ENCODE measurements at places on chromosomes 1 and 21. TPM values are rescaled to one million over a fixed set of nuclear protein-coding genes. Genes with fewer than 3 reads are reported as not detected.

- peak overlapping the region; percentile 85 for H3K4me3 ChIP-seq
- peak overlapping the region; percentile 91 for H3K27ac ChIP-seq
- H3K4me1 ChIP-seq, result peaks cover 34% of the 10 kb centered on the region
- H3K27me3 ChIP-seq, result no peaks in the 10 kb centered on the region
- H3K36me3 ChIP-seq, result no peaks in the 10 kb centered on the region
Measured at GRCh38 chr1:54542962-54543539, 5.0 kb upstream of the ACOT11 start.

GRCh38 chr1:227489572-227489971 is 73.8 kb upstream of the ZNF678 start:
- H3K4me3 ChIP-seq, result no peak overlapping the region
- no peak for DNase-seq
- H3K27ac ChIP-seq, result no peak overlapping the region
- no peaks in the 10 kb centered on the region for H3K4me1 ChIP-seq
- H3K36me3 ChIP-seq, result no peaks in the 10 kb centered on the region
- H3K27me3 ChIP-seq, result peaks cover 10% of the 10 kb centered on the region

DNA sequence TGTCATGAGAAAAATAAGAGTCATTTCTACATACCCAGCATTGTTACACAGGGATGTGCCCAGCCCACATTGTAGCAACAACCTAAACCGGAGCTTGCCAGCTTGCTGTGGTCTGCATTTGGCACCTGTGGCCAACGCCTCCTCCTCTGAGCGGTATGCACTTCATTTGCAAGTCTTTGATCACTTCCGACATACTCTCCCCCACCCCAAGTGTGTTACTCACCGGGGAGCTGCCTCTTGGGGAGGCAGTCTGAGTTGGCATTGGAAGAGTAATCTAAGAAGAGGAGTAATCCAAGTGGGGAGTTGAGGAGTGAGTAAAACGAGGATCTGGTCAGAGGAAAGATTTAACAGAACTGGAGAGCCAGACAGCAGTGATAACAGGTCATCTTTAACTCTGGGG is 3.8 kb downstream of the BCL9 start:
- peaks cover 11% of the 10 kb centered on the region for H3K27me3 ChIP-seq
- DNase-seq, result peak; percentile 15
- H3K4me1 ChIP-seq, result peaks cover 6% of the 10 kb centered on the region

The GABPA gene
- 20.1 TPM for total RNA-seq

GRCh38 chr1:153375511-153375910 is at the start of gene S100A12:
Gene S100A12 (minus strand): TSS chr1:153375621. CDS start chr1:153374592, 1,029 bp downstream.
- no peak within 1 kb of the TSS for H3K4me3 ChIP-seq
- H3K4me1 ChIP-seq, result peaks cover 11% of the 10 kb centered on the region
- no peaks in the 10 kb centered on the region for H3K36me3 ChIP-seq
- peak; percentile 82 for DNase-seq
- H3K27me3 ChIP-seq, result peaks cover 32% of the 10 kb centered on the region

DNA sequence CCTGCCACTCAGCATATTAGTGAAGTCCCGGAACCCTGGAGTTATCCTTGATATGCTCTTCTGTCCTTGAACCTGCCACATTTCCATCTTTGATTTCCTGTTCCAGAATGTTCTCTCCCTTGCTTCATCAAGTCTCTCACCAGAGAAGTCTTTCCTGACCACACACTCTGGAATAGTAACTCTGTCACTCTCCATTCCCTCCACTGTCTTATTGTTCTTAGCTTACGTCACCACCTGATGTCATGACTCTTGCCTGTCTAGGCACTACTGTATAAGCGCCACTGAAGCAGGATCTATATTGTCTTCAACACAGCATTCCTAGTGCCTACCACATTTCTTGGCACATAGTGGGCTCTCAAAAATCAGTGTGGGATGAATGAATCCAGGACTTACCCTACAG is 65.4 kb upstream of the SMYD2 start:
- H3K27me3 ChIP-seq, result peaks cover 16% of the 10 kb centered on the region
- H3K27ac ChIP-seq, result no peak overlapping the region
- DNase-seq, result no peak
- peaks cover 25% of the 10 kb centered on the region for H3K4me1 ChIP-seq
- no peak overlapping the region for H3K4me3 ChIP-seq

The LCE3D gene
- not detected for total RNA-seq

DNA sequence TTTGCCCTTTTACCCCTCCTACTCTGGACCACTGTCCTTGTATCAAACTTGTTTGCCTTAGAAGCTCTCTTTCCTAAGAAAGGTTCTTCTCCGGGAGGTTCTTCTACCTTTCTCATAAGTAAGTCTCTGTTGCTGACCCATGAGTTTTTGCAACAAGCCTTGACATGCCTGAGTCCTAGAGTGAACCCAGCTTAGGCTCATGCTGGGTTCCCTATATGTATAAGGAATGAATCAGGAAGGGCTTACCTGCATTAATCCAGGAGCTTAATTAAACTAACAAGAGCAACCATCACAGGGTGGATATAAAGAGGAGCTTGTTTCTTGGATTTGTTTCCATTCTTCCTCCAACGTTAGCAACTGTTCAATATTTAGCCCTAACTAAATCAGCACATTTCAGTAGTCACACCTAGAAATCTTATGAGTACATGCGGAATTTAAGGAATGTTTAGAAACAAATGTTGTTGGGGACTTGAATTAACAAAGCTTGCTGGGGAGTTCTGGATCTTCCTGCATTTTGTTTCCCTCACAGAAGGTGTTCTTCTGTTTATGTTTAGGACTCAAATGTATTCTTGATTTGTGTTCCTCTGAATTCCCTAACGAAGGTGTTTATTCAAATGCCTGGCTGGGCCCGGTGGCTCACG is 64.3 kb upstream of the RAB3GAP2 start:
- no peaks in the 10 kb centered on the region for H3K36me3 ChIP-seq
- DNase-seq, result no peak
- peaks cover 5% of the 10 kb centered on the region for H3K4me1 ChIP-seq
- H3K27ac ChIP-seq, result no peak overlapping the region
- no peak overlapping the region for H3K4me3 ChIP-seq

The ELAVL4 gene
- not detected for total RNA-seq

DNA sequence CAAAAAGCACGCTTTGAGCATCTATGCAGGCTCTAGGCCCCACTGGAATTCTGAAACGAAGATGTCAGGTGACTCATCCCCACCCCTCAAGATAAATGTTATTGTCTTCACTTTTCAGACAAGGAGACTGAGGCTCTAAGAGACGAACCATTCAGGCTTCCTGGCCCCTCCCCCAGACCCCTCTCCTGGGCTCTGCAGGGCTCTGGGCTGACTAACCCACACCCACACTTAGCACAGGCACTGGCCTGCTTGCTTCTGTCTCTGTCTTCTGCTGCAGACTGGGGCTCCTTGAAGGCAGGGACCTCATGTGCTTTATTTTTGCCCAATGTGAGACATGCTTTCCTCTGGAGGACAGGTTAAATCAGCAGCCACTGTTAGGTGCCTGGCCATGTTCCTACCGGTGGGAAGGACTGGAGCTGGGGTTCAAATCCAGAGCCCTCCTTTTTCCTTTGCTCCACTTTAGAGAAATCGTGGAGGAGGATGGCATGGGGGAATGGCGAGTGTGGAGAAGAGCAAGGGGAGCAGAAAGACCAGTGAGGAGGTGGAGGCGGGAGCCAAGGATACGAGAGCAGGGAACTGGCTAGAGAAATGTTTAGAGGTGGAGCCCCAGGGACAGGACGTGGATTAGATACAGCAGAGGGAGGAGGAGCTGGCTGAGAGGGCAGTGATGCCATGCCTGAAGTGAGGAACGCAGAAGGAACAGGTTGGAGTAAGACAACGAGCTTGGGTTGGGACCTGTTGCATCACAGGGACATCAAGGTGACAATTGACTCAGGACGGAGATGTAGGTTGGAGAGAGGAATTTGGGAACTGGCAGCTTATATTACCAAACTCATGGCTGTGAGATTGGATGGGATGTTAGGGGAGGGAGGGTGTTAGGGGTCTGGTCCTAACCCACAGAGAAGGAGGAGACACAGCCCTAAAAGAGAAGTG is 1.7 kb downstream of the TMEM125 start:
- H3K36me3 ChIP-seq, result no peaks in the 10 kb centered on the region
- peaks cover 21% of the 10 kb centered on the region for H3K4me1 ChIP-seq
- no peak for DNase-seq
- no peak overlapping the region for H3K27ac ChIP-seq
- H3K4me3 ChIP-seq, result no peak overlapping the region

DNA sequence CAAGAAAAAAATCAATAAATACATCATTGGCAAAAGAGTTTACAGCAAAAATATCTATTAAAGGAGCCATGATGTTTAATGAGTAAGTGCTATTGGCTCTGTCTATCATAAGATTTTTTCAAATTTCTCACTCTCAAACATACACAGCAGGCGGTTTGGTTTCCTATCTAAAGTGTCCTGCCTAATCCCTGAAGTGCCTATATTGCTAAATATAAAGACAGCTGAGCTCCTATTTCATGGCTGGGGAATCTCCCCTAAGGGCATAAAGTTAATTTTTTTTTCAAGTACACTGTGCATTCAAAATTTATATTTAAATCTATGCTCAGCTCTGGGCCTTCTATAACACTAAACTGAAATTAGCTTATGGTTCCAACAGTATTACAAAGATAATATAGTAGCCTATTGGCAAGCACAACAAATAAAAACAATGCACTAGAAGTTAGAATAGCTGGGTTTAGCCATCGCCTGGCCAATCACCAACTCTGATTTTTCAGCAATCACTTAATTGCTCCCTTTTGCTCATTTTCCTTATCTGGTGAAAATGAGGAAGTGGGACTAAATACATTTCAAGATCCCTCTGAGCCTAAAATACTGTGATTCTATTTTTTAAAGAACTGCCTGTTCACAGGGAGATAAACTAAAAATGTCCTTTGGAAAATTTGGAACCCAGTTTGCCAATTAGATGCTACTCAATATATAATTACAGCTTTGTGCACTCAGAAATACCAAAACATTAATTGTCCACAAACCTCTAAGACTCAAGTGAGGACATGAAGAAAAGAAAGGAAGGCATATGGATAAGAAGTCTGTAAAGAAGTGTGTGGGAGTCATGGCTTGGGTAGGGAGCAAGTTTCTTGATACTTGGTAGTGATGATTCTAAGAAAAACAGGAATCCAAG is 62.5 kb downstream of the WDR64 start:
- H3K4me3 ChIP-seq, result no peak overlapping the region
- H3K27me3 ChIP-seq, result no peaks in the 10 kb centered on the region
- DNase-seq, result no peak
- peaks cover 31% of the 10 kb centered on the region for H3K4me1 ChIP-seq

- peak within 1 kb of the TSS; percentile 99 for H3K4me3 ChIP-seq
- peaks cover 2% of the 10 kb centered on the region for H3K27me3 ChIP-seq
- peak; percentile 99 for DNase-seq
- H3K4me1 ChIP-seq, result peaks cover 35% of the 10 kb centered on the region
- peak within 1 kb of the TSS; percentile 99 for H3K27ac ChIP-seq
- peaks cover 35% of the 10 kb centered on the region for H3K36me3 ChIP-seq
Measured at GRCh38 chr1:186375152-186375928, at the start of the genes ODR4 and TPR. Gene ODR4 (plus strand): TSS chr1:186375838. CDS start chr1:186379786, 3,948 bp downstream. Gene TPR (minus strand): TSS chr1:186375253. CDS start chr1:186375028, 225 bp downstream.

DNA sequence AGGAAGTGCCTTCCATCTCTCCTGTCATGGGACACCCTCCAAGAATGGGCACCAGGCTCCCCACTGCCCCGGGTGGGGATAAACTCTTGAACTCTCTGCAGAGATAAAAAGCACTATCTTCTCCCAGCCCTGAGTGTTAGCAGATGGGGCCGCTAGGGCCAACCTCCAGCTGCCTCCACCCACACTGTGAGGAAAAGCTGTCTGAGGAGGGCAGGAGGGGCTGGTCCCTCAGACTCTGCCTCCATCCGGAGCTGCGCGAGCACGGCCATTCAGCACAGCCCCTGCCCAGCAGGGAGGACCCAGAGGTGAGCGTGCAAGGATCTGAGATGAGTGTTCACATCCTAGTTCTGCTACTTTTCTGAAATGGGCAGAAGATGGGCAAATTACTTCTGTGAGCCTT is 51.8 kb upstream of the TRABD2B start:
- H3K27me3 ChIP-seq, result peaks cover 1% of the 10 kb centered on the region
- H3K27ac ChIP-seq, result no peak overlapping the region
- no peaks in the 10 kb centered on the region for H3K4me1 ChIP-seq
- H3K4me3 ChIP-seq, result no peak overlapping the region

GRCh38 chr1:27603309-27603680 is 649 bp downstream of the AHDC1 start:
- no peak for DNase-seq
- H3K27me3 ChIP-seq, result peaks cover 2% of the 10 kb centered on the region
- peak overlapping the region; percentile 91 for H3K4me3 ChIP-seq

GRCh38 chr1:48422009-48422408 is 50.0 kb downstream of the SPATA6 start:
- no peak overlapping the region for H3K27ac ChIP-seq
- H3K4me1 ChIP-seq, result no peaks in the 10 kb centered on the region
- no peak overlapping the region for H3K4me3 ChIP-seq
- no peak for DNase-seq
- H3K27me3 ChIP-seq, result no peaks in the 10 kb centered on the region
- no peaks in the 10 kb centered on the region for H3K36me3 ChIP-seq

The PDZK1IP1 gene
- total RNA-seq, result not detected

- no peak overlapping the region for H3K27ac ChIP-seq
- no peaks in the 10 kb centered on the region for H3K36me3 ChIP-seq
- no peak overlapping the region for H3K4me3 ChIP-seq
- H3K4me1 ChIP-seq, result no peaks in the 10 kb centered on the region
- no peaks in the 10 kb centered on the region for H3K27me3 ChIP-seq
Measured at GRCh38 chr1:232352366-232352765, 277.6 kb downstream of the SIPA1L2 start.

DNA sequence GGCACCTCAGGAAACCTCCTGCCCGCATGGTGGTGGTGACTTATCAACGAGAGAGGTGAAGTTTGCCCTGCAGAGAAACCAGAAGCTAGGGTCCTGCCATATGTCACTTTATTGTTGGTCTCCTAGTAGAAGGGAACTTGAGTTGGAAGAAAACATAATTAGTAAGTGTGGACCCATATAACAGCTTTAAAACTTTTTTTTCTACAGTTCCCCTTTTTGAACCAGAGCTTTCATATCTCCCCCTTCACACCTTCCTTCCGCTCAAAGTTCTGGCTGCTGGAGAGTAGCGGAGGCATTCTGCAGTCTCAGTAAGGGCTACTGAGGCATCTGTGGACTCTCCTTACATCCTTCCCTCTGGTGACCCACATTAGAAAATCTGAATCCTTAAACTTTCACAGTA is 48.9 kb downstream of the PHC2 start:
- peaks cover 11% of the 10 kb centered on the region for H3K36me3 ChIP-seq
- H3K27ac ChIP-seq, result peak overlapping the region; percentile 87
- no peak for DNase-seq
- H3K4me3 ChIP-seq, result no peak overlapping the region
- H3K4me1 ChIP-seq, result peaks cover 68% of the 10 kb centered on the region
- H3K27me3 ChIP-seq, result no peaks in the 10 kb centered on the region

DNA sequence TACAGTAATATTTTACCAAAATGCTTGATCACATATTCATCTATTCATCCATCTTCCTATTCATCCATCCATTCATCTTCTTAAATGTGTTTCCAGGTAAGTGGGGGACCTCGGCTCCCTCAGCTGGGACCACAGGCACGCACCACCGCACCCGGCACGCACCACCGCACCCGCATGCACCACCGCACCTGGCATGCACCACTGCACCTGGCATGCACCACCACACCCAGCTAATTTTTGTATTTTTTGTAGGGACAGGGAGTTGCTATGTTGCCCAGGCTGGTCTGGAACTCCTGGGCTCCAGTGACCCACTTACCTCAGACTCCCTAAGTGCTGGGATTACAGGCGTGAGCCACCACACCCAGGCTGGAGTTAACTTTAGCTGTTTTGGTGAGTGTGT is 21.2 kb downstream of the ACTRT2 start:
- no peak overlapping the region for H3K27ac ChIP-seq
- no peaks in the 10 kb centered on the region for H3K36me3 ChIP-seq
- no peaks in the 10 kb centered on the region for H3K4me1 ChIP-seq
- no peaks in the 10 kb centered on the region for H3K27me3 ChIP-seq
- no peak overlapping the region for H3K4me3 ChIP-seq

GRCh38 chr1:226748306-226748705 is 9.2 kb upstream of the ITPKB start:
- H3K4me3 ChIP-seq, result no peak overlapping the region
- H3K27ac ChIP-seq, result no peak overlapping the region
- no peak for DNase-seq
- H3K36me3 ChIP-seq, result no peaks in the 10 kb centered on the region
- peaks cover 31% of the 10 kb centered on the region for H3K27me3 ChIP-seq

The LCE2B gene
- total RNA-seq, result not detected

The FAM20B gene
- total RNA-seq, result 54.3 TPM

Data from HFFc6 (cell line).